ENCODE measurements at places on chromosomes 3 and 15.

DNA sequence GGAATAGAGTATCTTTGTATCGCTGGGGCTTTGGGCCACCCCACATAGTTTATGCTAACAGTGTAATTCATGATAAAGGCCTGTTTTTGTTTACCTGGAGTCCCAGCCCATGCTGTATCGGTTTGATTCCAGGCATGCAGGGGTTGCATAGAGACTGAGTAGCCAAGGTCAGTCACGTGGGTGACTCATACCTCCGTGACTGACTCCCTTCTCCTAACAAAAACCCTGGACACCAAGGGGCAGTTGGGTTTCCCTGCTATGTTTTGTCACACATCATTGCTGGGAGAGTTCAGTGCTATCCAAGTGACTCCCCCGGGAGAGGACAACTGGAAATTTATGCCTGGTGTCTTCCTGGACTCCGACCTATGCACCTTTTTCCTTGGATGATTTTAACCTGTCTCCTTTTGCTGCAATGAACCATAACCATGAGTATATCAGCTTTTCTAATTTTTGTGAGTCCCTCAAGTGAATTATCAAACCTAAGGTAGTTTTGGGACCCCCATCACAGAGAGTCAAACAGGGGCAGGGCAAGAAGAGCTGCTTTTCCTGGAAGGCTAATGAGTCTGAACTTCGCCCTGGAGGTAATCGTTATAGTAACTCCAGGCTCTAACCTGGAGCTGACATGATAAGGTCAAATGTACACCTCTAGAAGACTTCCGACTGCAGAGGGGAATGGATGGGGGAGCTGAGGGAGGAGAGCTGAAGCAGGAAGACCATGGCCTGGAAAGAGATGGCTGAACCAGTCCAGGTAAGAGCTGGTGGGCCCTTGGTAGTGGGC, 57.0 kb downstream of the SRGAP3 start:
- no peak for DNase-seq

DNA sequence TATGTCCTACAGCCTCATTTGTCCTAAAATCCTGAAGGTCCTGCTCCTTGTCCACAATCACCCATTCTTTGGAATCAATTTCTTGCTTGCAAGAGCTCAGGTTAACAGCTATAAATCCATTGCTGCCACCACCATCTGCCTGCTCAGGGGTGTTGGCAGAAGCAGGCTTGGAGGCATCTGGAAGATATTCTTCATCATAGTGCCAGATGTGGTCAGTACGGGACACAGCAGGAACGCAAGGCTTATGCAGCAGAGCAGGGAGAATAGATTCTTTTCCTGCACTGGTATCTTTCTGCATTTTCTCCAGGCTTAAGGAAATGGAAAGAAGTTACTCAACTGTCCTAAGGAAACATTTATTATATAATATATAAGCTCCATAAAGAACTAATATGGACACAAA, 38.5 kb upstream of the CDAN1 start:
- no peak for DNase-seq

DNA sequence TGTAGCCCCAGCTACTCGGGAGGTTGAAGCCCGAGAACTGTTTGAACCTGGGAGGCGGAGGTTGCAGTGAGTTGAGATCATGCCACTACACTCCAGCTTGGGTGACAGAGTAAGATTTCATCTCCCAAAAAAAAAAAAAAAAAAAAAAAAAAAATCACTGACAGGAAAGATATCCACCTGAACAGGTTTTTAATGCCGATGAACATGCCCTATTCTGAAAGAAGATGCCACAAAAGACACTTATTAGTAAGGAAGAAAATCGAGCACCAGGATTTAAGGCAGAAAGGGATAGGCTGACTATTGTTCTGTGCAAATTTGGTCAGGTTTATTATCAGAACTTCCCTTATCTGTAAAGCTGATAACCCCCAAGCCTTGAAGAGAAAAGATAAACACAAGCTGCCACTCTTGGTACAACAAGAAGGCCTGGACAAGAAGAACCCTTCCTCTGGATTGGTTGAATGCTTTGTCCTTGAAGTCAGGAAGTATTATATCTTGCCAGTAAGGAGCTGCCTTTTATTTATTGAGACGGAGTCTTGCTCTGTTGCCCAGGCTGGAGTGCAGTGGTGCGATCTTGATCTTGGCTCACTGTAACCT, 2.7 kb upstream of the PARP16 start:
- no peak for DNase-seq

- no peak for DNase-seq
These were observed 6.5 kb downstream of the POPDC2 start for GRCh38 chr3:119653876-119654275.

GRCh38 chr15:58260205-58260724, 122.1 kb downstream of the AQP9 start:
- no peak for DNase-seq

- DNase-seq, result no peak
These were observed 112.2 kb upstream of the FAN1 start for GRCh38 chr15:30791239-30792175.

DNA sequence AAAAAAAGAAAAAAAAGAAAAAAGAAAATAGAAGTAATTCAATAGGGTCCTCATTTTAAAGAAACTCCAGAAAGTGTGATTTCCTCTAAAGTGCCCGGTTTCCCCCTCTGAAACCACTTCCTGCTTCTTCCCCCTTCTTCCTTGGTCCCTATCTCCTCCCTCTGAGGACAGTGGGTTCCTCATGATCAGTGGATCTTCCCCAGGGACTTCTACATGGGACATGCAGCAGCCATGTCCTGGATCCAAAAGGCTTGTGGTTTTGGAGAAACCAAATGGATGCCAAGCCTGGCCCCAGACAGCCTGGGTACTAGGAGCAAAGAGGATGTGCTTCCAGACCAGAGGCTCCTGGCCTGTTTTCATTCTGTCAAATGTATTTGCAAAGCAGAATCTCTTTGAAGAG, 26.6 kb upstream of the SMAD6 start:
- DNase-seq, result no peak

DNA sequence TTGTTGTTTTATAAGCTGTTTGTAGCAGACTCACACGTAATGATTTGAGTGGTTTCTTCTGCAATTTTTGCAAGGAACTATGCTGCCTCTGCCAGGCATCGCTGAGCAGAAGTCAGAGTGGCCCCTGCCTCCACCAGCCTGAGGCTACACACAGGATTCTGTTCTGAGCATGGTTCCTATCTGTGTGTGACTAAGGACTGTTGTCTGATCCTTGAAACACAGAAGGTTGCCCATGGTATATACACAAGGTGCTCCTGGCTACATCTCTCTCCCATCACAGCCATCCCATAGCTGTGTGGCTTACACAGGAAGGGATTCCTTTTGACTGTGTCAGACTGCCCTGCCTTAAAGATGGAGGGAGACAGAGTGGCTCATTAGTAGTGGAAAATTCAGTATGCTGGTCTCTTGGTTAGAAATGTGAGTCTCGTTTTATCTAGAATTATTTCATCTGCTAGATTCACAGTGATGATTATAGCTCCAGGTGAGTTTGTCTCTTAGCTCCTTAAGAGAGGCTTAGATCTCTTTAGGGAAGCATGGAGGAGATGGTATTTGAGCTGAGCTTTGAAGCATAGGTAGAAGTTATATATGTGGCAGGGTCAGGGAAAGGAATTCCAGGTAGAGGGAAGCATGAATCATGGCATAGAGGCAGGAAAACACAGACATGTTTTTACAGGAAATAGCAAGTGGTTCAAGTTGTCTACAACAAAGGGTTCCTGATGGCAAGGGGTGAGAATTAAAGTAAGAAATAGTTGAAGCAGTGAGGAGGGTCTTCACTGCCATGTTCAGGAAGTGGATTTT, 37.5 kb downstream of the SNAPC5 start:
- DNase-seq, result no peak
